ENCODE measurements at places on chromosomes 3 and 15.

GRCh38 chr15:63587527-63587926 is 9.7 kb upstream of the FBXL22 start:
- DNase-seq, result no peak

DNA sequence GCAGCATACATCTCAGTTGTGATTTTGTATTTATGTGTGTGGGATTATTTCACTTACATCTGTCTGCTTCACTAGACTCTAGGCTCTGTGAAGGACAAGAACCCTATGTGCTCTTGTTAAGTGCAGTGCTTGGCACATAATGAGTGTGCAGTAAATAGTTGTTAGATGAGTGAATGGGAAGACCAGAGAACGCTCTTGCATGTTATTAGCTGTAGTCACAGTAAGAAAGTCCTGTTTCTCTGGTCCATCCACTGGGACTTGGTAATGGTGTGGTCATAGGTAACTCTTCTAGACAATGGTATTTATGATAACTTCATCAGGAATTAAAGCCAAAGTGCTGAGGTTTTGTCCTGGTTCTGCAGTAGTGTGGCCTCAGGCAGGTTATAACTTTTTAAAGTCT is 1.4 kb upstream of the AQP9 start:
- DNase-seq, result no peak

- DNase-seq, result no peak
Measured at GRCh38 chr3:101936419-101937356, 87.4 kb downstream of the NFKBIZ start.

- no peak for DNase-seq
Measured at GRCh38 chr3:128824132-128824850, 55.1 kb upstream of the ACAD9 start.

DNA sequence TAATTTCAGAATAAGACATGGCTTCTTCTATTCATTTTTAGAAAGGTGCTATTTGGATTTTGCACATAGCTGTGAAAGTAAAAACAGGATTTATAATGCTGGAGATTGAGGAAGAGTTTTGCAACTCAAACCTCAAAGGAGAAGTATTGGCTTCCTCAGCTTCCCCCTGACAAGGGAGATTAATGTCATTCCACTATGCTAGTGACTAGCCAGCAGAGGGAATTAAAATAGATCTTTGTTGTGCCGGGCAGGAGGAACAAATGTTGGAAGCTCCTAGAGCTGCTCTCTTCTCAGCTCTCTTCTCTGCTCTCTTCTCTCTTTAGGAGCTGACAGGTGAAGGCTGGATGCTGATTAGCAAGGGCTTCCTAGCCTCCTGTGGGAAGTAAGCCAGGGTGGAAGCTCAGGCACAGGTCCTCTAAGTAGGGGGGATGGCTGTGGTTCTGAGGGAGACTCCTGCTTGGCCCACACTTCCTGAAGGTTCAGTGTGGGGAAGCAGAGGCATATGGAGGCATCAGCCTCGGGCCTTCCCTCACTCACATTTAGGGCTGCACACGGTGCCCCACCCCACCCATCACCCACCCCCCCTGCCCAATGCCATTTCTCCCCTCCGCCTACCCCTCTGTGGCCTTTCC is 29.6 kb downstream of the CX3CR1 start:
- no peak for DNase-seq

GRCh38 chr3:51282931-51283330 is 102.2 kb upstream of the MANF start:
- DNase-seq, result no peak

- no peak for DNase-seq
Measured at GRCh38 chr15:60795471-60795870, 316.5 kb upstream of the ICE2 start.

- no peak for DNase-seq
Measured at GRCh38 chr3:61997101-61997500, 376.2 kb downstream of the FEZF2 start.

GRCh38 chr15:75207618-75208500 is 6.2 kb downstream of the C15orf39 start:
- DNase-seq, result no peak

DNA sequence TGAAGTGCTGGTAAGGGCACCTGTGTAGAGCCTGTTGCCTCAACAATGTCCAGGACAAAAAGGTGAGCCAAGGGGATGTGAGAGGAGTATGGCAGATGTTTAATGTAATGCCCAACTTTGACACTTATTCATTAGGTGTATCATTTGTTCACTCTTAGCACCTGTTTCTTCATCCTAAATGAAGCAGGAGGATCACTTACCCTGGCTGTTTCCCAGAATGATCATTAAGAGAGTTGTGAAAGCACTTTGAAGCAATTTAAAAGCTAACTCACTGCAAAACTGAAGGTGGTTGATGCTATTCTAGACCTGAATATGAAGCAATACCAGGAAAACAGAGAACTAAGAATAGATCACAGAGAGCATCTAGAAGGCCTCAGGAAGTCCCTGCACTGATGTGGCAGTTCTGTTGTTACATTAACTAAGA is 3.4 kb upstream of the HHLA2 start:
- DNase-seq, result no peak

DNA sequence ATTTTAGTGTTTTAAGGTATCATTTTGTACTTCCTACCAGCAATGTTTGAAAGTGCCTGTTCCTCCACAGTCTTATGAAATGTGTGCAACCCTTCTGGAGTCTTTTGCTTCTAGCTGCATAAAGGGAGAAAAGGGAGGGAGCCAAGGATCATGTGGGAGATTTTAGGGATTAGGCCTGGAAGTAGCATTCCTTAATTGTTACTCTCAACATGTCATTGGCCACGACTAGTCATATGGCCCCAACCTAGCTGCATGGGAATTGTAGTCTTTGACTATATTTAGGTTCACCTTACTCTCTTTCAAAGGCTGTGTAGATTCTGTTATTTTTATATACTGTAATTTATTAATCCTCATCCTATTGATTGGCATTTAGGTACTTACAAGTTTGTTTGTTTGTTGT is 14.9 kb downstream of the CRTAP start:
- DNase-seq, result no peak

DNA sequence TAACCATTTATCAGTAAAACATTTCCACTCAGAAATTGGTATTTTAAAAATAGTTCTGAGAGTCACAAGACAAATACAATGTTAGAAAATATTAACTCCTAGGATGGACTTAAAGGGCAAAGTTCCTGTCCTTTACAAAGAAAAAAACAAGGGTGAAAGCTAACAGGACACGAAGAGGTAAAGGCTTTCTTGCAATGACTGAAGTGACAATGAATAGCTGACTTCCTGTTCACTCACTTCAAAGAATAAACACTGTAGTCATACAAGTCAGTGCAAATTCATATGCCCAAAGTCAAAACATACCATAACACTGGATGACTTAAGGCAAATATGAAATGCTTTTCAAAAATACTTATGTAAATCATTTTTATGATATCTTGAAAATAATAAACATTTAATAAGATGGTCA is 1389.8 kb upstream of the ALCAM start:
- no peak for DNase-seq

- no peak for DNase-seq
Measured at GRCh38 chr15:68175526-68175925, 29.6 kb downstream of the CALML4 start.

DNA sequence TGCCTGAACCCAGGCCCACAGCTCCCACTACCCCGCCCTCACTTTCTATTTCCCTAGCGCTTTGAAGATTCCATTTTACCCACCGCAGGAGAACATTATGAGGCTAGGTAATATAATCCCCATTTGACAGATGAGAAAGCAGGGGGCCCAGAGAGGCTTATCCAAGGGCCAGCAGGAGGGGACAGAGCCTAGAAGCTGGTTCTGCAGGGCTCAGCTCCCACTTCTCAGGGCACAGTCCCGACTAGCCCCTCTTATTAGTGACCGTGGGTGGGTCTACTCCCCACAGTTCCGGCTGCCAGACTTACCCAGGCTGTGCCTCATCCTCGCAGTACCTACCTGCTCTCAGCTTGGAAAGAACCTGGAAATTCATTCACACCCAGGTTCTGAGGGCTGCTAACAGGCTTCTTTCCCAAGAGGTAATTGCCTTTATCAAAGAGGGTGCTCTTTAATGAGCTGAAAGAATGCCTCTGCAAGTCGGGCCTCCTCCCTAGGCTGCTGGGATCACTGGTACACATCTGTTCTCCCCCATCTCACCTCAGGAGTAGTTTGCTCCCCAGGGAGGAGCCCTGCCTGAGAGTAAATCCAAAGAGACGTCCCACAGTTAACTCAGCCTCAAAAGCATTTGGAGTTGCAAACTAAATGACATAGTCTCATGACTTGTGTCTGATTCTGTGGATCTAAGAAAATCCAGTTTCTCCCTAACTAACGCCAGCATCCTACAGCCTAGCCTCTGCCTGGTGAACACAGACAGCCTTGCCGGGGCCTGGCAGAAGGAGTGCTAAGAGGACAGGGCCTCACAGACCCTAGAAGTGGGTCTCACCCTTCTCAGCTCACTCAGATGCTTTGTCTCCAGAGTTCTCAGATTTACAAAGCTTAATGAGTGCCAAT is 125.0 kb downstream of the CHSY1 start:
- no peak for DNase-seq

- DNase-seq, result no peak
Measured at GRCh38 chr15:63473749-63473998, 30.7 kb upstream of the USP3 start.

- DNase-seq, result no peak
Measured at GRCh38 chr15:37814847-37815515, 119.5 kb upstream of the TMCO5A start.

DNA sequence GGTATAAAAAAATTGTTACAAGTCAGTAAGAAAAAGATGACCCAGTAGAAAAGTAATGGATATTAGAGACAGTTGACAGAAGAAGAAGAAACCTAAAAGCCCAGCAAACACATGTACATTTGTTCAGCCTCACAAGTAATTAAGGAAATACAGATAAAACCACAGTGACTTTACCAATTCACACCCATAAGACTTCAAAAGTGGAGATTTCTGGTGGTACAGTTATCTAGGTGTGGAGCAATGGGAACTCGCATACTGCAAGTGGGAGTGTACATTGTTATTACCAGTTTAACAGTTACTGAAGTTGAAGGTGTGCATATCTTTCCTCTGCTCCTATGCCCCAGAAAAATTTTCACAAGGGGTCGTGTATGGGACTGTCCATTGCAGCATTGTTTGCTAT is 18.1 kb upstream of the MAPKBP1 start:
- no peak for DNase-seq

GRCh38 chr15:74956648-74957475 is at the start of gene RPP25:
Gene RPP25 (minus strand): TSS chr15:74956772. CDS start chr15:74956583, 189 bp downstream.
- peak; percentile 25 for DNase-seq

GRCh38 chr15:91924837-91925495 is 71.5 kb downstream of the SLCO3A1 start:
- no peak for DNase-seq

DNA sequence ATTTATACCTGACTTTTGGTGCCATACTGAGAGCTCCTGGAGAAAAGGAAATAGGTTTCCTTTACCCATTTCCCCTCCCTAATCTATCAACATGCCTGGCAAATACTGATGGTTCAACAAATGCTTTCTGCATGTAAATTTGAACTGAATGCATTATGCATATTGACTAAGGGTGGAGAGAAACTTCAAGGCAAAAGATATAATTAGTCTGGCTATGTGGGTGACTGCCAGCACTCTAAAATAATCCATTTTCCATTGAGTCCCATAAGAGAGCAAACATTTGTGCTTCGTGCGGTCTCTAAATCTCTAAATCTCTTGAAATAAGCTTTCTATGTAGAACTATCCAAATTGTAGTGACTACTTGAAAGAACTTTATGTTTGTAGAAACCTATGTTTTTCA is 451.3 kb upstream of the LMCD1 start:
- no peak for DNase-seq

- DNase-seq, result no peak
Measured at GRCh38 chr15:78878356-78878755, 5.7 kb downstream of the MORF4L1 start.

DNA sequence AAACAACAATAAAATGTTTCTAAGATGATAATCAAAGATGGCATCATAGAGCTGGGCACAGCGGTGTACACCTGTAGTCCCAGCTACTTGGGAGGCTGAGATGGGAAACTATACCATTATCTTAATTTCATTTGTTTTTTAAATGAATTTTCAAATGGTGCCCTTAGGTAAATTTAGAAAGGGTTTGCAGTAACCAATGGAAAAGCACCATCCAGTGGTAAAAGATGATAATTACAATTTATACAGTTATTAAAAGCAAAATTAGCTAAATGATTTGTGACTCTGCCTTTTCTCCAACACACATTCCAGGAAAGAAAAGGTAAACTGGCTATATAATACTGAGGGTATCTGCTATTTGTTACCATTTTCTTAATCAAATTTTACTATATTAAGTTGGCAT is 14.4 kb upstream of the ANKRD28 start:
- DNase-seq, result no peak

DNA sequence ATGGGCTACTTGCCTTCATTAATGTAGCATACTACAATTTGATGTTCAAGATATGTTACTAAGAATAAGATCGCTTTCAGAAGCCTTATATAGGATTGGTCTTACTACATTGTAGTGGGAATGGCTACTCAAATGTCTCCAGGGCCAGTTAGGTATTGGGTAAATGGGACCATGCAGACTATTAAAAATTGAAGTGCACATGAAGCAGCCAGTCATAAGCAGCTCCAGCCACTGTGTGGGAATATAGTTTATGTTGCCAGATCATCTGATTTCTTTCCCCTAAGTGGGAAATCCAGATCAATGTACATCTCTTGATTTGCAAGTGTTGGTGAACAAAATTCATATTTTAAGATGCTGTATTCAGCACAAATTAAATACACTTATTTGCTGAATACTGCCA is 5.1 kb downstream of the CTNNB1 start:
- no peak for DNase-seq

DNA sequence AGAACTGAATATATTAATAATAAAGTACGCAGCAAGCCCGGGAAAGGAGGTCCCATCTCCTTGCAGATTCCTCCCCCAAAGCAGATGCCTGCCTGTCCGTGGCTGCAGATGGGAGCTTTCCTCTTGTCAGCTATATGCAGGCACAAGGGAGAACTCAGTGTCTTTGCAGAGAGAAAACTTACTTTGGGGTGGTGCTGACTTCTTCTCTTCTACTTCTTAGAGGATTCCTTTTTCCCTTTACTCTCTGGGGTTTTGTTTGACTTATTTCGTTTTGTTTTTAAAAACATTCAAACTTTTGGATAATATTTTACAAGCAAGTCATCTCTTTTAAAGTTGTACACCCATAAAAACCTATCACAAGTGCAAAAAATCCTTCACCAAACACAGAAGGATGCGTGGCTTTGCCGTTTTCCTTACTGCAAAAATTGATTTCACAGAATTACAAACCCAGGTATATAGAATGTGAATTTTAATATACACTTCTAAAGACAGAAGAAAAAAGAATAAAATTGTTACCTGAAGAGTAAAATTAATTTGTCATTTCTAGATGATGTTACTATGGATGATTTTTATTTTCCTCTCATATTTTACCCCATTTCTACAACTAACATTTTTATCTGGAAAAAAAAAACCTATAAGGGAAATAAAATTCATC is 65.3 kb upstream of the IGF1R start:
- no peak for DNase-seq

GRCh38 chr3:14461748-14462324 is 59.4 kb downstream of the SLC6A6 start:
- peak; percentile 13 for DNase-seq

GRCh38 chr3:4753073-4753691 is 226.1 kb upstream of the BHLHE40 start:
- DNase-seq, result no peak

Data from NCI-H1105 (cell line).